ENCODE measurements at places on chromosomes 13 and 19. TPM values are rescaled to one million over a fixed set of nuclear protein-coding genes. Genes with fewer than 3 reads are reported as not detected.

GRCh38 chr13:25980255-25980654 is 71.6 kb downstream of the SHISA2 start:
- no peaks in the 10 kb centered on the region for H3K27me3 ChIP-seq
- H3K27ac ChIP-seq, result no peak overlapping the region
- H3K36me3 ChIP-seq, result no peaks in the 10 kb centered on the region
- H3K4me1 ChIP-seq, result no peaks in the 10 kb centered on the region
- no peak for DNase-seq
- no peak overlapping the region for H3K4me3 ChIP-seq

DNA sequence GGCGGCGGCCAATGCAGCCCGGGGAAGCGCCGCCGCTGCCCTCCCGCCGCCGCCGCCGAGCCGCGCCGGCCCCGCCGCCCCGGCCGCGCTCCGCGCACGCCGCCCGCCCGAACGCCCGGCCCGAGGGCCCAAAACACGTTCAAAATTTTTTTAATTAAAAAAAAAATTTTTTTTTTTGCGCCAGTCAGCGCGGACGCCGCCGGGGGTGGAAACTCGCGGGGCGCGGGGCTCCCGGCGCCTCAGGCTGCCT is 468 bp downstream of the HMGB1 start:
- H3K4me3 ChIP-seq, result peak overlapping the region; percentile 74
- peaks cover 20% of the 10 kb centered on the region for H3K4me1 ChIP-seq
- DNase-seq, result no peak
- H3K36me3 ChIP-seq, result no peaks in the 10 kb centered on the region
- peak overlapping the region; percentile 99 for H3K27ac ChIP-seq

DNA sequence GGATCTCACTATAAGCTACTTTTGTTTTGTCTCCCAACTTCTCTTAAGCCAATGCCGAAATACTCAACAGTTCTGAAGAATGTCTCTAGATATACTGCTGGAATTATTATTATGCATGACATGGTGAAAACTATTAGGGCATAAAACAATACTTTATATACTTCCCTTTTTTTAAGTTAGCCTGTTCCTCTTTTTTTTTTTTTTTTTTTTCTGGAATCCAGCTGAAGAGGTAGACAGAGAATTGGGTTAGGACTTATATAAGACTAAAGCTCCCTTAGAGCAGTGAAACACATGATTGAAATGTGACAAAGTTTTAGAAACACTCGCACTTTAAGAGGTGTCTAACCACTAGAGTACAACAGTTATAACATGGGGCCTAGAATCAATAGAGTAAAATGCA is 850.9 kb upstream of the PCDH9 start:
- H3K27me3 ChIP-seq, result no peaks in the 10 kb centered on the region
- H3K36me3 ChIP-seq, result no peaks in the 10 kb centered on the region
- DNase-seq, result no peak

DNA sequence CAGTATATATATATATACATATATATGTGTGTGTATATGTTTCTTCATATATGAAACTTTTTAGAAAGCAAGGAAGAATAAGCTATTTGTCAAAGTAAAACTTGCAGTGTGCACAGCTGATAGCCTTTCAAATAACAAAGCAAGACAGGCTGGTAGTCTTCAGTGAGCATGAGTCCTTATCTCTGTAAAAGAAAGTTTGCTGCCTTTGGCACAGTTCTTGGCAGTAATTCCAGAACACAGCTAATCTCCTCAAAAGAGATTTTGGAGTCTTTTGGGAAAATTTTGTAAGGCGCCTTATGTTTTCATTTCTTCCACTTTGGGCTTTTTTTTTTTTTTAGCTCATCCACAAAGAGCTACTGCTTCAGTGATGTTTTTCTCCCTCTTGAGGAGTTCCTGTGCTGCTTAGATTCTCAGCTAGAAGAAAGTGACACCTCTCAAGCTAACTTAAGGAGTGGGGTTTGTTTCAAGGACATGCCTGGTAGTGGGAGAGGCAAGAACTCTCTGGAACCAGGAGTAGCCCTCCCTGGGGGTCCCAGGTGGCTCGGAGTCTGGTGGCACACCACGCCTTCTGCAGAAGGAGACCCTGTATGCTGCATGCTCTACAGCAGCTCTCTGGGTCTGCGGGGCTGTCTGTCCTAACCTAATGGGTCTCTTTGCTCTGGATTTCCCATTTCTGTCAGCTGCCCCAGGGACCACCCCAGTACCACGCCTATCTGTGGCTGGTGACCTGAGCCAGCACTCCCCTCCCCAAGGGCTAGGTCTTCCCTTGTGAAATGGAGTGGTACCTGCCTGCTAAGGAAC is 58.8 kb downstream of the TNFRSF19 start:
- no peak for DNase-seq
- H3K4me1 ChIP-seq, result peaks cover 29% of the 10 kb centered on the region
- H3K27me3 ChIP-seq, result no peaks in the 10 kb centered on the region

GRCh38 chr13:83592095-83592494 is 290.2 kb downstream of the SLITRK1 start:
- H3K27me3 ChIP-seq, result no peaks in the 10 kb centered on the region
- no peak overlapping the region for H3K4me3 ChIP-seq
- H3K27ac ChIP-seq, result no peak overlapping the region
- H3K4me1 ChIP-seq, result no peaks in the 10 kb centered on the region

GRCh38 chr13:87777387-87777786 is 106.2 kb downstream of the SLITRK5 start:
- H3K27ac ChIP-seq, result no peak overlapping the region
- H3K27me3 ChIP-seq, result no peaks in the 10 kb centered on the region
- H3K4me3 ChIP-seq, result no peak overlapping the region

- H3K4me3 ChIP-seq, result no peak overlapping the region
- H3K4me1 ChIP-seq, result peaks cover 5% of the 10 kb centered on the region
- H3K36me3 ChIP-seq, result no peaks in the 10 kb centered on the region
- H3K27me3 ChIP-seq, result no peaks in the 10 kb centered on the region
- DNase-seq, result no peak
These were observed 7.4 kb downstream of the DHRS12 start for GRCh38 chr13:51796546-51796945.

DNA sequence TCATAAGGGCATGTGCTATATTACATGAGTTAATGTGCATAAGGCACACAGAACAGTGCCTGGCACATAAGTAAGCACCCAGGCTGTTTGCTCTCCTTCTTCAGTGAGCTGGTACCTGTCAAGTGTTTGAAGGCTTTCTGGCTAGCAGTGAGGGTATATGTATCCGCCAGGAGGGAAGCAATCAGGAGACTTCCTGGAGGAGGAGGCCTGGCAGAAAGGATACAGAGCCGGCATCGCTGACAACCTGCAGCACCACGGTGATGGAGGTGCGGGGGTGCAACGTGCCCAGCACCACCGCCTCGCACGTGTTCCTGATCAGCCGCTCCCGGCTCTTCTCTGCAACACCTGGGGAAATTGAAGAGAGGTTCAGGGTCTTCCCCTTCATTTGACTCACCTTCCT is 5.5 kb downstream of the EXOSC5 start:
- H3K4me1 ChIP-seq, result peaks cover 7% of the 10 kb centered on the region
- H3K4me3 ChIP-seq, result no peak overlapping the region
- no peak for DNase-seq
- no peak overlapping the region for H3K27ac ChIP-seq
- H3K27me3 ChIP-seq, result no peaks in the 10 kb centered on the region

DNA sequence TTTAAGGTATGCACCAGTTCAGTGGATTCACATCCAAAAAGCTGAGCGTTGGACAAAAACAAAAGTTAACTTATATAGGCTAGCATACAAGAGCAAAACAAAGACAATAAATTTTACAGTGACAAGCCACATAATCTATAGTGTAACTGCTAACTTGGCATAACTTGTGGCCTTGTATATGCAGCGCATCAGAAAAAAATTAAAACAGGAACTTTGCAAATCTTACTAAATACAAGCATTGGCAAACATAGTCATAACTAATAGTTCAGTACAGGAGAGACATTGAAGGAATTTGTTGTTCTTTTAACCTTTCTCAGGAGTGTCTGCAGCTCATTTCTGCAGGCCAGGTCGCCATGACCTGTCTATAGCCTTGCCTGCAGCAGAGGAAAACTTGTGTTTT is 54.6 kb downstream of the OR10H4 start:
- H3K27me3 ChIP-seq, result no peaks in the 10 kb centered on the region
- no peaks in the 10 kb centered on the region for H3K36me3 ChIP-seq
- no peak overlapping the region for H3K27ac ChIP-seq
- DNase-seq, result no peak
- no peaks in the 10 kb centered on the region for H3K4me1 ChIP-seq

GRCh38 chr13:74889321-74889720 is 592.6 kb downstream of the TBC1D4 start:
- no peaks in the 10 kb centered on the region for H3K4me1 ChIP-seq
- H3K4me3 ChIP-seq, result no peak overlapping the region
- DNase-seq, result no peak
- no peaks in the 10 kb centered on the region for H3K27me3 ChIP-seq
- H3K36me3 ChIP-seq, result no peaks in the 10 kb centered on the region

GRCh38 chr19:40413291-40413845 is at the start of gene PRX:
PRX (minus strand) TSS chr19:40413378; CDS start chr19:40407932, 5,446 bp downstream.
- H3K4me1 ChIP-seq, result no peaks in the 10 kb centered on the region
- H3K36me3 ChIP-seq, result no peaks in the 10 kb centered on the region
- no peak within 1 kb of the TSS for H3K4me3 ChIP-seq
- H3K27ac ChIP-seq, result no peak within 1 kb of the TSS

The PSG3 gene
- polyA plus RNA-seq, result not detected

The KLK13 gene
- 2.8 TPM for polyA plus RNA-seq

The PIN1 gene
- polyA plus RNA-seq, result 92.8 TPM

The KASH5 gene
- 1.2 TPM for polyA plus RNA-seq

The DZIP1 gene
- polyA plus RNA-seq, result 16.7 TPM

The RAB8A gene
- polyA plus RNA-seq, result 12.0 TPM

All from pancreas (tissue), 10 donors.